Central memory CD4-positive, alpha-beta T cell (primary cell): ENCODE measurements at places on chromosomes 6 and 20.

GRCh38 chr6:3898265-3898994 is 49.3 kb downstream of the FAM50B start:
- no peak for DNase-seq

DNA sequence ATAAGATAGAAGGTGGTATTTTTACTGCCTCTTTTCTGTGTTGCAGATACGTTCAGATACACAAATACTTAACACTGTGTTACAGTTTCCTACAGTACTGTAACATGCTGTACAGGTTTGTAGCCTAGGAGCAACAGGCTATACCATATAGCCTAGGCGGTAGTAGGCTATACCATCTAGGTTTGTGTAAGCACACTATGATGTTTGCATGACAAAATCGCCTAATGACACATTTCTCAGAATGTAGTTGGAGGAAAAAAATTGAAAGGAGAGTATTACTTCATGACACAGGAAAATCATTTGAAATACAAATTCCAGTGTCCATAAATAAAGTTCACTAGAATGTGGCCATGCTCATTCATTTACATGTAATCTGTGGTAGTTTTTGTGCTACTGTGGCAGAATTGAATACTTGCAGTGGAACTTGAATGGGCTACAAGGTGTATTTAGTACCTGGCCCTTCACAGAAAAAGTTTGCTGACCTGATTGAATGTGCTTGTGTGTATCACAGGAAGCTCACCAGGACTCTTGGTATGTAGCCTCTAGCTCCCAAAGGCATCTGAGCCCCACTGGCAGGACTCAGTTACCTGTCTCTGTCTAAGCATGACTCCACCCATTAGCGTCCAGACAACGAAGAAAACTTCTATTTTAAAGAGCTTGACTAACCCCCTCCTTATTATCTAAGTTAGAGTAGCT is 18.8 kb downstream of the TOP1 start:
- no peak for DNase-seq

DNA sequence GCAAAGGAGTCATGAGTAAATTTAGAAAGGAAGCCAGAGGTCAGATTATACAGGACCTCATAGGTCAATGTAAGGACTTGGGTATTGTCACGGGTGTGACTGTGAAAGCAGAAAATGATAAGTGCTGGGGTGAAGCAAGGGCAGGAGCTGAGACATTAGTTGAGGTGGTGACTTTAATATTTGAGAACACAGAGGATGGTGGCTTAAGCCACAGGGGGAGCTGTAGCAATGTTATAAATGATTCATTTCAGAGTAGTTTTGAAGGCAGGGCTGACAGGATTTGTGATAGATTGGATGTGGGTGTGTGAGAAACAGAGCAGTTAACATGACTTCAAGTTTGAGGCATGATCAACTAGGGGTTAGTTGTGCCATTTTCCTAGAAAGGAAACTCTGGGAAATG is 659.9 kb downstream of the EPM2A start:
- no peak for DNase-seq

DNA sequence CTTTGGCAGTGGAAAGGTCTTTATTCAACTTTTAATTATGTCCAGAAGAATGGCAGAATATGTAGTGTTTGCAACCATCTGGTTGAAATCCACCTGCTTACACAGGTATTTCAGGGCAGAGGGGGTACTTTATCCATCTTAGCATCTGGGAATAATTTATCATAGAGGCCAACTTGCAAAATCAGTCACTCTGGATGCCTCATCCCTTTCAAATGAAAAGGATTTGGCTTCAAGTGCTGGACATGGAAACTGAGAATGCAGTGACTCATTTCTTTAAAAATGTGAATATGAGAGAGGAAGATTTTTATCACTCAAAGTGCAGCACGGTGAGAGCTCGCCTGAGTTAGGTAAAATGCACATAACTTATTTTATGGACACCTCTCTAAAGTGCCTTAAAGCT is 758.3 kb downstream of the KIF16B start:
- no peak for DNase-seq
